ENCODE measurements at places on chromosomes 16 and 17.

DNA sequence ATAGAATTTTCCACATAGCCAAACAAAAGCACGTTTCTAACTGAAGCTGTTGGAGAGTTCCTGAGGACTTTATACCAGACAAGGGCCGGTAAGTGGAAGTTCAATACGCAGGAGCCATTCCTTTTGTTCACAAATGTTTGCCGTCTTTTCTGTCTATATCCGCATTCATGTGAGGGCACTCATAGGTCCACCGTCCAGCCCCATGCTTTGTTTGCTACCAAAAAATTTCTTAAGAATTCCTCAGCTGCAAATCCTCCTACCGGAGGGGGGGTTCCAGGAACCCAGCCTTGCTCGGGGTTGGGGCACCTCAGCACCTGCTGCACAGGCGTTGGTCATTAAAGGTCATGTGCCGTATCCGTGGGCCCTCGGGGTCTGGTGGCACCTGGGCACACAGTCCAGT is 276.8 kb downstream of the SEC14L1 start:
- DNase-seq: no peak

DNA sequence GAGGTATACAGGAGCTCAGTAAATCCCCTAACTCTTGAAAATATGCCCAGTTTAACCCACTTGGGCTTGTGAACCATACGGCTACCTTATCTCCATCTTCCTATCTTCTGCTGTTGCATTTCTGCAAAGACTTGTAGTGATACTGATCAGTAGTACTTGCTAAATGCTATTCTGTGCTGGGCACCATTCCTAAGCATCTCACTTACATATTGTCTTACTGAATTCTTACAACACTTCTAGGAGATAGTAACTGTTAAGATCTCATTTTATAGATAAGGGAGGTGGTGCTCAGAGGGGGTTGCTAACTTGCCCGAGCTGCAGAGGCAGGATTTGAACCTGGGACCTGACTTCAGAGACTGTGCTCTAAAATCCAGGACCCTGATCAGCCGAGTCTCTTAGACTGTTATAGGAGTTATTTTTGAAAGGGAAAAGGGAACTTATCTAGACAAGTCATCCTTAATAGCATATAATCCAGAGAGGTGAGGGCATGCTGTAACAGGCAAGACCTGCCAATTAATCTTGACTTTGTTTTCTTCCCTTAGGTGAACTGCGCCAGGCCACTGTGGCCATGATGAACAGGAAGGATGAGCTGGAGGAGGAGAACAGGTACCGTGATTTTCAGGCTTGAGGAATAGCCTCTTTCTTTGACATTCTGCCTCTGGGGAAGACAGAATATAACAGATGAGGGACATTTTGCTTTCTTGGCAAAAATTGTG is 149.7 kb downstream of the SNX29 start:
- no peak for DNase-seq

GRCh38 chr16:81831722-81832126 is 52.6 kb downstream of the PLCG2 start:
- DNase-seq: no peak

DNA sequence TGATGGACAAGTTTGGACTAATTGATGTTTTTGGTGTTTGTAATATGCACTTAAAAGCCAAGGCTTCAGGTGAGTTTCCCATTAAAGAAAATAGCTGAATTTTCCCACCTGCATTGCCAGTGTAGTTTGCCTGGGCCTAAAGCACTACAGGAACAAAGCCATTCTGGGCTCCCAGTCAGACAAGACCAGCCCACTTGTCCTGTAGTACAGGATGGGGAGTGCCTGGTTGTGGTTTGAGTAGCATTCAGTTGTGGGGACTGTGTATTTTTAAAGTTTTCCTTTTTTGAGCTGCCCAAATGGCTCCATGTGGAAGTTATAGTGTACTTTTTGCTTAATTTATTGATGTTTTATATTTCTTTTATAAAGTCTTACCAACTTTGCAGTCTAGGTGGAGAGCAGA is 91.7 kb downstream of the TANGO6 start:
- no peak for DNase-seq

- no peak for DNase-seq
Observed at GRCh38 chr17:42188749-42189650, 3.7 kb upstream of the HCRT start.

GRCh38 chr16:20916942-20917341 is 16.4 kb downstream of the LYRM1 start:
- DNase-seq: no peak

GRCh38 chr16:86205521-86206245 is 304.6 kb upstream of the FOXF1 start:
- DNase-seq: no peak

DNA sequence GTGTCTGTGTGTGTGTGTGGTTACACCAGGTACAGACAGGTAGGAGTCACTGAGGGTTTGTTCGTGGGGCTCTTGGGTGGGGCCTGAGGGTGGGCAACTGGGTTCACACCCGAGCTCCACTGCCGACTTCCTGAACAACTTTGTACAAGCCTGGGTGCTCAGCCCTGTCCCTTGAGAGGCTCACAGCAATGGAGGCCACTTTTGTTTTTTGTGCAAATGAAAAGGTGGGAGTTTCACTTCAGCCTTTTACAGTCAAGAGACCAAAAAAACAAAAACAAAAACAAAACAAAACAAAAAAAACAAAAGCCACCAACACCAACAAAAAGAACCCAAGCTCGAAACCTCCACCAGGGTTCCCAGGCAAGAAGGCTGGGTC is 2.4 kb downstream of the RHBDF2 start:
- DNase-seq: no peak

DNA sequence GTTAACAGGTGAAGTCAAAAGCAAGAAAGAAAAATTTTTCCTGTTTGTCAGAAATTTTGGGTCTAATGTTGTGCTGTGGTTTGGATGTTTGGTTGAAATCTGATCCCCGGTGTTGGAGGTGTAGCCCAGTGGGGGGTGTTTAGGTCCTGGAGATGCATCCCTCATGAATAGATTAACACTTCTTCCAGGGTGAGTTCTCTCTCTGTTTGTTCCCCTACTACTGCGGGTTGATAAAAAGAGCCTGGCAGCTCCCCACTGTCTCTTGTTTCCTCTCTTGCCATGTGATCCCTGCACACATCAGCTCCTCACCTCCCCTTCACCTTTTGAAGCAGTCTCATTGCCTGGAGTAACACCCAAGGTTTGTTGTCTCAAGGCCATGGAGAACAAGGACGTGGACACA is 14.6 kb upstream of the CDH8 start:
- DNase-seq: no peak

GRCh38 chr16:10154389-10154788 is 27.8 kb downstream of the GRIN2A start:
- DNase-seq: no peak

- no peak for DNase-seq
Observed at GRCh38 chr17:45338023-45338781, 21.4 kb upstream of the MAP3K14 start.

DNA sequence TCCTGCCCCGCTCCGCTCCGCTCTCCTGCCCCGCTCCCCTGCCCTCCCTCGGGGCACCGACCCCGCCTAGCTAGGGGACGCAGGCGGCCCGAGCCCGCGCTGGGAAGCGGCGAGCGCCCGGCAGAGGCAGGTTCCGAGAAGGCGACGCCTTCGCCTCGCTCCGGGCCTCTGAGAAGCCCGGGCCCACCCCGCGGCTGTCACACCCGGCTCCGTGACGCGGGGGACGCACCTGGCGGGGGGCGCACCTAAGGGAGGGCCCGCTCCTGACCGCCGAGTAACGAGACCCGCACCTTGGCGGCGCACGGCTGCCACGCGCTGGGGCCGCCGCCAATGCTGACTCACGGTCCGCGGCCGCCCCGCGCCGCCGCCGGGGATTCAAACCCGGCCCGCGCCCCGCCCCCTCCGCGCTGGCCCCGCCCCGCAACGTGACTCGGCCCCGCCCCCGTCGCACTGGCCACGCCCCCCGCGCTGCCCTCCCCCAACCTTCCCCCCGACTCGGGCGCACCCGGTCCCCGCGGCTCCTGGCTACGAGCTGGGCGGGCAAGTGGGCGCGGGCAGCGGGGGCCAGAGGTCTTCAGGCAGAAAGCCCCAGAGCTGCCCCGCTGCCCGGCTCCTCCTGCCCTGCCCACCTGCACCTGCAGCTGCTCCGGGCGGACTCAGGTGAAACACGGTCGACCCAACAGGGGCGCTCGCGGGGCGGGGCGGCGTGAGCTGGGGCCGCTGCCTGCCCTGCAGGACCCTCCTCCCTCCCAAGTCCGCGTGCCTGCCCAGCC is 27.8 kb downstream of the GNPTG start:
- peak; percentile 67 for DNase-seq

- no peak for DNase-seq
Observed at GRCh38 chr17:27771586-27771985, 28.7 kb downstream of the NOS2 start.

DNA sequence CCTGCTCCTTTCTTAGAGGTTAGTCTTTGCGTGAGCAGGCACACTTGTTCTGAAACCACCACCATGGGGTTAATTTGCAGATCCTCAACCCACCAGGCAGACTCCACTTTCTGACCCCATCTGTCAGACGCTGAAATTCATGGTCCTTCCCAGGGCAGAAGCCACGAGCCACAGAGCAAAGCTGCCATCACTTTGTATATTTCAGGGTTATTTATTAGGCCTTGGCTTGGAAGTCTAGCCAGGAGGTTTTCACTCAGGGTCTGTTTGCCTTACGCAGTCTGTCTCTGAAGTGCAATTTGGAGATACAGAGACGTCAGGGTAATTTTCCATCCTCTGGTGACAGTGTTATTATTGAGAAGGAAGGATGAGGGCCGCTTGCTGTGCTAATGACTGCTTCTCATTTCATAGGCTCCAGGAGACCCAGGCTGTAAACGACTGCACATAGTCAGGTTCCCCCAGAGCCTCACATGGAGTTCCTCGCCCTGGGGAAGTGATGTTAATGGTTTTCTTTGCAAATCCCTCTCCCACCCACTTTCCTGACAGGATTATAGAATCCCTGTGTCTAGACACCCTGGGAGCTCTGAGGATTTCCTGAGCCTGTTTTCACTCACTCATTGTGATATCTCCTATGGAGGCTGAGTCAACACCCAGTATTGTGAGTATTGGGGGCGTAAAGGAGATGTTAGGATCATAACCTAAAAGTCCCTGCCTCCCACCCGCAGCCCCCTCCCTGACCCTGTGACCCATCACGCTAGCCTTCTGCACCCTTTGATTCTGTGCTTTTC is 269.0 kb downstream of the ABCC12 start:
- DNase-seq: no peak

GRCh38 chr17:29393436-29393835 is 3.3 kb downstream of the TAOK1 start:
- no peak for DNase-seq

- DNase-seq: no peak
Observed at GRCh38 chr16:75494184-75494583, 1.1 kb downstream of the CHST6 start.

- no peak for DNase-seq
Observed at GRCh38 chr17:61314368-61315078, 85.1 kb upstream of the TBX2 start.

GRCh38 chr17:79981661-79982101 is 54.0 kb downstream of the TBC1D16 start:
- no peak for DNase-seq

DNA sequence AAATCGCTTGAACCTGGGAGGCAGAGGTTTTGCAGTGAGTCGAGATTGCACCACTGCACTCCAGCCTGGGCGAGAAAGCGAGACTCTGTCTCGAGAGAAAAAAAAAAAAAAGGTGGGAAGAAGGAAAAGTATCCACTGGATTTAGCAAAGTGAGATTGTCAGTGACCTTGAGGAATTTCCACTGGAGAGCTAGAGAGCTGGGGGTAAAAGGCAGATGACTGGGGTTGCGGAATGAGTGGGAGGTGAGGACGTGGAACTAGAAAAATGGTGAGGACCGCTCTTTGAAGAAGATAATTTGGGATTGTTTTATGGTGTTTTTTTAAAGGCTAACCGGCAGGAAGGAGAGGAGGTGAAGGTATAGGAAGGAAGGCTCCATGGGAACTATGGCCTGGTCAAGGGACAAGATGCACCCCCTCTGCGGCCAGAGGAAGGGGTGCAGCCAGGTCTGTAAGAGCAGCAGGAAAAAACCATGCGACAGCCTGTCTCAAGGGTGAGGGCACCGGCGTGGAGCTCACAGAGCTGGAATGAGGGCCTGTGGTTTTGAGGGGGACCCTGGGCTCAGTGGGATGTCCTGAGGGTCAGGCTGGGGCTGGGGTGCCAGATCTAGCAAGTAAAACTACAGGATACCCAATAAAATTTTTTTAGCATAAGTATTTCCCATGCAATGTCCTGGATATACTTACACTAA is 694 bp upstream of the MLST8 start:
- DNase-seq: no peak

DNA sequence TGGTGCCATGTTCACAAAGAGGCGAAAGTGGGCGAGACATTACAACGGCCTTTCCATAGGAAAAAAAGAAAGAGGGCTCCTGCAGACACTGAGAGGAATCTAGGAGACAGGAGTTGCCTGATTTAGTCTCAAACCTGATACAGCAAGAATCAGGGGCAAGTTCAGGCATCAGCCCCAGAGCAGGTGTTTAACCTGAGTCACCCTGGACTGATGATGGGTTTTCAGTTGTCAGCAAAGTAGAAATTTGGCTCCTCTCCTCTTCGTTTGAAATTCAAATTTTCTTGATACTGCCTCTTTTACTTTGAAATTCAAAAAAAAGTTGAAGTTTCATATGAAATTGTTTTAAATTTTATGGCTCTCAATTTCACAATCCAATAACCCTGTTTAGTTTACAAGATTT is 189.5 kb downstream of the ABCC12 start:
- no peak for DNase-seq

GRCh38 chr17:68378268-68379176 is 78.8 kb downstream of the WIPI1 start:
- DNase-seq: no peak

- DNase-seq: no peak
Observed at GRCh38 chr16:89210904-89211515, 6.5 kb upstream of the ZNF778 start.

DNA sequence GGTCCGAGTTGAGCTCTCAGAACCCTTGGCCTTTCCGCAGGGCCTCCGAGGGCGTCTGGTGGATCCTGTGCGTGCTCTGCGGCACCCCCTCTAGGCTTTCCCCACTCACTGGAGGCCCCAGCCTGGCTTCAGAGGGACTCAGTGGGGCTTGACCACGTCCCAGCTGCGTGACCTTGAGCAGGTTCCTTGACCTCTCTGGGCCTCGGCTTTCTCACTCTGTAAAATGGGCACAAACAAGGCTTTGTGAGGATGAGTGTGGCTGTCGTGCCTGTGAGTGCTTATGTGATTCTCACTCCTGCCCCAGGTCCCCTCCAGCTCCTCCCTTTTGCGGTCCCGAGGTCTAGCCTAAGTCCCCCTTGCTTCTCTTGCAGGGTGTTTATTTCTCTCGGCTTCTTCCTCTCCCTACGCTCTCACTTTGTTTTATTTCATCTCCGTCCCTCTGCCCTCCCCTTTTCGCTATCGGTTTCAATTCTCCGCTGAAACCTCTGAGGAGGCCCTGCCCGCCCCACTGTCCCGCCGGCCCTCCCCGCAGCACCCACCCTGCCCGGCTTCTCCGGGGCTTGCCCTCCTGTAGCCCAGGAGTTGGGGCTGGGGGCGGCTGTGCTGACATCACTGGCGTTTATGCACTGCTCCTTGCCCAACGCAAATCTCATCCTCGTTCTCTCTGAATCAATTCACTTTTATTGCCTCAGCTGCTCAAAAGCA is 82.3 kb upstream of the CBX4 start:
- no peak for DNase-seq

GRCh38 chr16:20971401-20971800 is 70.8 kb downstream of the LYRM1 start:
- DNase-seq: no peak

All from activated T-helper 9 cell treated with anti-CD3 and anti-CD28 coated beads, Interleukin-2, amount 50 U/mL, for 16 hours (primary cell).